ENCODE measurements at places on chromosomes 5 and 9.
A peak's percentile ranks its signal among the peaks of the same experiment; 100 is the strongest.

GRCh38 chr5:90585337-90585986 is 26.9 kb downstream of the ADGRV1 start:
- DNase-seq: no peak

DNA sequence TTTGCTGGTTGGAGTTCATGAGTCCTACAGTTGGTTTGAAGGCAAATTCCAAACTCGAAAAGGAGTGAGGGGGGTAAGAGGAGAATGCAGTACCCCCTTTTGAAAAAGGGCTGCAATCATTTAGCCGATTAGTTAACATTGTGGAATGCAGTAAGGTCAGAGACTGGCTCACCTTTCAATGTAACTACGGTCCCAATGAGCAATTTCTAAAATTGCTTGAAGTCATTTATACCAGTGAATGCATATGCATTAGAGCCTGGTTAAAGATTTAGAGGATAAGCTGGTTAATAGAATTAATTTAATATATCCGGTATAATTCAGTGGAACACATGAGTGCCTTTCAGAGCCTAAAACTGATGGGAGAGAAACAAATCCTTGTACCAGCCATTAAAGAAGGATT is 172.6 kb upstream of the PAPPA start:
- no peak for DNase-seq

DNA sequence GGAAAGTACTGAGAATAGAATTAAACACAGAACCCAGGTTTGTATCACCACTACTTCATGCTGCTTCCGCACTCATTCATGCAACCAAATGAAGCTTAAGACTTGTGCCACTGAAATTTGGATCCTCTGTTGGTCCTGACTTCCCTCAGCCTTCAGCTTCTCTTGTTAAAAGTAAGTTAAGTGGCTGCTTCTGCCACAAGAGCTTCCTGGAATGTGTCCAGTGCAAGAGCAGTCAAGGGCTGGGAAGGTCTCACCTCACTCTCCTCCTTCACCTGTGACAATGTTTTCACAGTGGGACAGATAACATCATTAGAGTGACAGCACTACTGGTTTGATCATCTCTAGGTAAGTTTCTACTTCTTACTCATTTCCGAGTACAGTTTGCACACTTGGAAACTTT is 7.9 kb downstream of the SNCAIP start:
- DNase-seq: no peak

DNA sequence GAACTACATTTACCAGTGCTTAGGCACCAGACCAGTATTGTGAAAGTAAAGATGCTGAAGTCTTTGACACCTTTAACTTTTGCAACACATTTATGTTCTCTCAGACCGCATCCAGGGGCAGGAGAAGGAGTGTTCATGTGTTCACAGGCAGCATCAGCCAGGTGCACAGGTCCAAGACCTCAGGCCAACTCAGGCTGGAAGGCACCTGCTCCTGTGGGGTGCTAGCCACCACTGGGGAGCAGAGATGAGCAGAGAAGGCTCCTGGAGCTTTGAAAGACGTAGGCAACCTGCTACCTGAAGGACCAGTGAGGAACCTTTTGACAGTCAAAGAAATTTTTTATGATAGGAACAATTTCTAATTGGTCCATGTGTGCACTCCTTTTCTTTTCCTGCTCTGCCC is 35.6 kb downstream of the DAPK1 start:
- no peak for DNase-seq

GRCh38 chr5:1174122-1174936 is 27.1 kb upstream of the SLC6A19 start:
- peak; percentile 86 for DNase-seq

DNA sequence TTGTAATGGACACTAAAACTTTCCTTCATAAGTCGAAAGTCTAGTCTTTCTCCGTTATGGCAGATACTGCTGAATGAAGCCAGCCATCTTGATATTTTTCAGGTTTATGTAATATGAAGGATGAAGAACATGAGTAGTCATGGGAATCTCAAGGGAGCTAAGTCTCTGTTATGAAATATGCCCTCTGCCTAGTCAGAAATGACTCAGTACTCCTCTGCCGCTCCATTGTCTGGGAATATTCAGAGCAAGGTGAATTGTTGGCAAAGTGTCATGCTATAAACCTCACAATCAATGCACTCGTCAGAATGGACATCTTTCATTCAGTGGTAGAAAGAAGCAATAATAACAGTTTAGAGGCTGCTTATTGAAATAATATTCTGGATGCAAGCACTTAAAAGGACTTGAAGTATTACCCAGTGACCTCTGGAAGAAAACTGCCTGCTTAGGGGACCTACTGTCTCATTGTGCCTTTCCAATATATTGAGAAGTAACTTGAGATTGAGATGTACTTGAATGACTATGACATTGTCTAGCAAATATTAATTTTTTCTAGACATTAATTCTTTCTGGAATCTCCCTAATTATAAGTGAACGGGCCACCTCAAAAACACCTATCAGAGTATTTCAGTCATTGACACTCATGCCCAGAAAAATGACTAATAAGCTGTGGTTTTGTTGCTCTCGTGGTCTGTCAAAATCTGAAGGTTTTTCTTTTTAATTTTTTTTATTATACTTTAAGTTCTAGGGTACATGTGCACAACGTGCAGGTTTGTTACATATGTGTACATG is 1011.5 kb upstream of the ACO1 start:
- DNase-seq: no peak

- DNase-seq: no peak
Measured at GRCh38 chr9:87127978-87128614, 180.8 kb upstream of the GAS1 start.

GRCh38 chr5:75361310-75361709 is 24.3 kb downstream of the HMGCR start:
- DNase-seq: no peak

DNA sequence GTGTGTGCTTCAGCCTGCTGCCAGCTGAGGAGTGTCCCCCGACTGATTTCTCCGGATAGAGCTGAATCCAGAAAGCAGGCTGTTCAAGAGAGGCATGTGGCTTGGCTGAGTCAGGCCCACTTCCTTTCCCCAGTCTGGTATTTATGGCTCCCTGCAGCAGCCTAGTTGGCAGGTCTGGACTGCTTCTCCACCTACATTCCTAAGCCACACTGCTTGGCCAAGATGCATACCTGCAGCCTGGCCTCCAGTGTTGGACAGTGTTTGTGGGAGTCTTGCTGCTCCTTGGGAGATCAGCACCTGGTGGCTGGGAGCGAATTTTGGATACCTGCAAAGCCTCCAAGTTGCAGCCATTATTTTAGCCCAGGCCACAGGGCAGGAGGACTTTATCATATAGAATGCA is 670.8 kb downstream of the ACTL7B start:
- DNase-seq: peak; percentile 73

GRCh38 chr9:78777747-78778146 is 480.8 kb downstream of the PSAT1 start:
- DNase-seq: no peak

DNA sequence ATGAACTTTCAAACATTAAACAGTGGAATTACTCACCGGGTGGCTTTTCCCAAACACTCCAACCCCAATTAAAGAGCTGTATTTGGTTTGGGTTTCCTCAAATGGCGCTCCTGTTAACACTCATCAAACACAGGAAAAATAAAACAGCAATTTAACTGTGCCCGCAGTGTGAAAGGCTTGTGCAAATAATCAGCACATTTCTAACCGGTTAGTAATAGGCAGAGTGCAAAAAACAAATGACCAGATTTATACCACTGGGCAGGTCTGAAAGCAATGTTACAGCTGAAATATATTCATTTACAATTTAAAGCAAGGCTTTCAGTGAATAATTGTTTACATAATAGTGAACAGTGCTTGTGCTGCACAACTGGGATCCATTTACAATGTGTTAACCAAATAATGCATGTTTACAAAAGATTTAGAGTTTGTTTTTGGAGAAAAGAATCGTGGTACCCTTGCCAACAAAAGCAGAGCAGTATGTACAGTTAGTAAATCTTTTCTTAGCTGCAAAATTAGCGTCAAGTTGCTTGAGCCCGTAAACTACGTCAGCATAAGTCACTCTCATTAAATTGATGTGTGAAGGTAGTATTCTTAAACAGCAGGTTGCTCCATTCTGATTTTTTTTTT is 662.9 kb upstream of the ZNF608 start:
- peak; percentile 5 for DNase-seq

- no peak for DNase-seq
Measured at GRCh38 chr9:86324901-86325300, 29.3 kb downstream of the TUT7 start.

- no peak for DNase-seq
Measured at GRCh38 chr5:177565046-177565445, 10.7 kb upstream of the FAM193B start.

- DNase-seq: no peak
Measured at GRCh38 chr9:115111874-115112273, 6.1 kb downstream of the TNC start.

DNA sequence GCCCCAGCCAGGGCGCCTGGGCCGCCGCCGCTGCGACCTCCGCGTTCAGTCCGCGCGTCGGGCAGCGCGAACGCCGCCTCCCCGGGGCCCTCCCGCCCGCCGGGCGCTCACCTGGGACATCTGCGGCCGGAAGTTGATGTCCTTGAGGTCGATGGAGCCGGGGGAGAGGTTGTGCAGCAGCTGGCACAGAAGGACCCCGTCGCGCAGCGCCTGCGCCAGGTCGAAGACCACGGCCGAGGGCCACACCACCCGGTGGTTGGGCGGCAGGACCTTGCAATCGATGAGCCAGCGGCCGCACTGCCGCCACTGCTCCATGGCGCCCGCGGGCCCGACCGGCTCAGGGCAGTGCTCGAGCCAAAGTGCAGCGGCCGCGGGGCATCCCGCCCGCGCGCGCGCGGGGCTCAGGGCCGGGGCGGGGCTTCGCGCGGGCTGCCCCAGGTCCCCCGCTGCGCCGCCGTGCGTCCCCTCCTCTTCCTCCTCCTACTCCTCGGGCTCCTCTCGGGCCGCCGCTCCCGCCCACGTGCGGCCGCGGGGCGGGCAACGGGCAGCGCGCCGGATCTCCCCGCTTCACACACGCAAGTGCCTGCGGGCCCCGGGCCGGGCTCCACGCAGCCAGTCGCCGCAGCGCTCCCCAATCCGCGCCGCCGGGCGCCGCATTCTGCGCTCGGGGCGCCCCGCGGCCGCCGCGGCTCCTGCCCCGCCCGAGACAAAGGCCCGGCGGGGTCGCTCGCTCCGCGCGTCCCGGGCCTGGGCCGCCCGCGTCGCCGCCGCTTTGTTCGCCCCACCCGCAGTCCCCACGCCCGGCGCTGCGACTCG is at the start of gene VAV2:
VAV2 (minus strand) TSS at position 361 of the 816 bp plus-strand sequence; CDS start at position 315, 46 bp downstream.
- DNase-seq: peak; percentile 83

DNA sequence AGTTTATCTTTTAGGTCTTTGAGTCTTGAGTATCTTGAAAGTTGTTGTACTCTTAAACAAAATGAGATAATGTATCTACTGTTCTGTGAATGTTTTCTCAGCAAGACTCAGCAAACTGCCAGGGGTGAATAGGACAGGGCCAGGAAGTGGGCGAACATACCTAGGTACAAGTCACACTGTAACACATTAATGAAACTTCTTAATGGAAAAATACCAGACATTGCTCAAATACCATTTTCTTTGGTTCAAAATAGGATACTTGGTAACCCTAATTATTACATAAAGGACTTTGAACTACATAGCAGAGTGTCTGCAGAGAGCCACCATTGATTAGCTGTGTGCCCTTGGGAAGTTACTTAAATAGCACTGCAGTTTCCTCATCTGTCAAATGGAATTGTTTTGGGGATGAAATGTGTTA is 197.5 kb downstream of the ARHGEF28 start:
- peak; percentile 18 for DNase-seq

GRCh38 chr5:89756955-89757354 is 652.6 kb downstream of the CETN3 start:
- DNase-seq: no peak

DNA sequence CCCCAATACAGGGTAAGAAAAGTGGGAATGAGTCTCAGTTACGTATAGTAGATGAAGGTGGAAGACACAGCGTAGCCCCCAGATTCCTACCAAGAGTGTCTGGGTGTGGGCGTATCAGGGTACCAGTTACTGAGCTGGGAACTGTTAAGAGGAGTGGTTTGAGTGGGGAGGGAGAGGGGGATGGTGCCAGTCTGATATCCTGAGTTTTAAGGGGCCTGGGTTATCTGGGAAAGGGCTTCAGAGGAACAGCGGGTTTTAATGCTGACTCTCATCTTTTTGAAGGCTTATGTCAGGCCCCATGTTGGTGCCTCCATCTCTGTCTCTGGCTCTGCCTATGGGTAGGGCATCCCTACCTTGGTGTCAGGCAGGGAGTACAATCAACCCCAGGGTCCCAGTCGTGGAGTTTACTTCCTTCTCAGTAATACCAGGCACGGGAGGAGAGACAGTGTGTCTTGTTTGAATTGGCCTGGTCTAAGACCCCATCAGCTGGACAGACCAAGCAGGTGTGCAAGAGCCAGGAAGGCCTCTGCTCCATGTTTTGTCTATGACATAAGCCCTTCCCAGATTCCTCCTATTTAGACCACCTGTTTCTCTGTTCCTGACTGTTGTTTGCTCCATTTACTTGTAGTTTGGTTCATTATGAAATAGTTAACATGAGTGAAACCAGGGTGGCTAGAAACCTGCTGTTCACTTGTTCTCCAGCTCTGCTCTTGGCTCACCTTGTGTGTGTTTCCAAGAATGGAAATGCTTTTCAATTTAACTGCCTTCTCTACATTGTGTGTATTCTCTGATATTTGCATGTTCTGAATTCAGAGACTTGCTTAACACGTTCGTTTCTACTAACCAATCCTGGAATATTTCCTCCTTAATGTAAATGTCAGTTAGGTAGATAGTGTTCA is 125.6 kb downstream of the DAB2IP start:
- DNase-seq: no peak

- no peak for DNase-seq
Measured at GRCh38 chr5:95670568-95670967, 12.2 kb downstream of the SPATA9 start.

- no peak for DNase-seq
Measured at GRCh38 chr5:56677690-56678305, 137.6 kb upstream of the MAP3K1 start.

DNA sequence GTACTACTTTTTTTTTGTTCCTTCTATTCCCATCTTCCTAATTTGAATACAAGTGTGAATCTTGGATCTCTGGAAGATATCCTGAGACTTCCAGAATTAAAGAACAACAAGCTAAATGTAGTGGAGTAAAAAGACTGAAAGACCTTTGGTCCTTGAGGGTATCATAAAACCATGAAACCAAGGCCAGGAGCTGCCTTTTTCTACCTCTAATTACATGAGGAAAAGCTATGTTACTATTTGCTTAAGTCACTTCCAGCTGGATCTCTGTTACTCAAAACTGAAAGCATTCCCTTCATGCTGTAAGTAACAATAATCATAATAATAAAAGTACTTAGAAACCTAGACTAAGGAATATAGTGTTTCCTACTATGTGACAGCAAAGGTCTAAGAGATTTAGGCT is 649.6 kb downstream of the KCTD16 start:
- DNase-seq: peak; percentile 15

GRCh38 chr9:123940721-123941523 is 11.0 kb upstream of the DENND1A start:
- DNase-seq: no peak

DNA sequence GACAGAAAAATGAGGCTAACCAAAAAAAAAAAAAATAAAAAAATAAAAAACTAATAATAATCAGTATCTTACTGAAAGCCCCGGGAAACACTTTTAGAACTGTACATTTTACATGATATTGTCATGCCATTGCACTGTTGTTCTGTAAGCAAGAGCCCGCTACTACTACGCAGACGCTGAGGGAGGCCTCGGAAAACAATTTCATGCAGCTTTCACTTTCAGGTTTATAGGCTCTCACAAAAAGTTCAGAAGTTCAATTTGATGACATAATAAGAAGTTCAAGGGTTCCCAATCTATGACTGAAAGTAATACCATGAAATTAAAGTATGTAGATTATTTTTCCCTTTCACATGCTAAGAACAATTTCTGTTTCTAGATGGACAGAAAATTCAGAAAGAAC is 318.3 kb upstream of the ITGA1 start:
- DNase-seq: no peak

- DNase-seq: no peak
Measured at GRCh38 chr5:112978836-112979235, 2.2 kb downstream of the DCP2 start.

All from hepatocyte (in vitro differentiated cells).